ENCODE measurements at places on chromosomes 12 and 14. TPM values are rescaled to one million over a fixed set of nuclear protein-coding genes. Genes with fewer than 3 reads are reported as not detected.

- H3K4me1 ChIP-seq = no peaks in the 10 kb centered on the region
- no peak overlapping the region for H3K4me3 ChIP-seq
- no peak for DNase-seq
Observed at GRCh38 chr14:88346048-88346639, 23.1 kb upstream of the KCNK10 start.

GPD1 gene
- total RNA-seq = 1.5 TPM

GRCh38 chr14:67962215-67962644 is 142.7 kb downstream of the RAD51B start:
- H3K36me3 ChIP-seq = no peaks in the 10 kb centered on the region
- peaks cover 48% of the 10 kb centered on the region for H3K4me1 ChIP-seq
- H3K4me3 ChIP-seq = no peak overlapping the region
- H3K27me3 ChIP-seq = no peaks in the 10 kb centered on the region
- H3K27ac ChIP-seq = peak overlapping the region; percentile 10
- no peak for DNase-seq

DNA sequence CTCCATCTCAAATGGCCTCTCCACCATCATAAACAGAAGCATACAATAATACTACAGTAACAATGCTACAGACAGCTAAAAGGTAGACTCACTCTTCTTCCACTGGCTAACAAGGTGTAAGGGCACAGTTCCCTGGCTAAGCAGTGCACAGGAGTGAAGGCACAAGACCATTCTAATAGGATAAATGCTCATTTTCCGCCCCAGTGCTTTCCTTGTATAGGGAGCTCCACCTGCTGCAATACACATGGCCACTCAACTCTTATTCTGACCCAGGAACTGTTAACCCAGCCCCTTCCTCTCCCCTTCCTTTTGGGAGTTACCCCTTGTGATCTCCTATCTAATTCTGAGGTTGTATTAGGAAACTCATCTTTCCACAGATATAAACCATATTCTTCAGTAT is 124.6 kb downstream of the KCNK10 start:
- H3K36me3 ChIP-seq = no peaks in the 10 kb centered on the region
- no peak for DNase-seq
- no peaks in the 10 kb centered on the region for H3K27me3 ChIP-seq
- H3K4me1 ChIP-seq = peaks cover 19% of the 10 kb centered on the region

- H3K27me3 ChIP-seq = no peaks in the 10 kb centered on the region
- no peaks in the 10 kb centered on the region for H3K36me3 ChIP-seq
- H3K4me3 ChIP-seq = no peak overlapping the region
- no peaks in the 10 kb centered on the region for H3K4me1 ChIP-seq
- no peak for DNase-seq
Observed at GRCh38 chr12:80709811-80710726, 2.6 kb downstream of the MYF6 start.

GRCh38 chr14:88029500-88029899 is 24.6 kb downstream of the GPR65 start:
- peaks cover 10% of the 10 kb centered on the region for H3K4me1 ChIP-seq
- H3K27ac ChIP-seq = no peak overlapping the region
- DNase-seq = no peak
- no peak overlapping the region for H3K4me3 ChIP-seq

DNA sequence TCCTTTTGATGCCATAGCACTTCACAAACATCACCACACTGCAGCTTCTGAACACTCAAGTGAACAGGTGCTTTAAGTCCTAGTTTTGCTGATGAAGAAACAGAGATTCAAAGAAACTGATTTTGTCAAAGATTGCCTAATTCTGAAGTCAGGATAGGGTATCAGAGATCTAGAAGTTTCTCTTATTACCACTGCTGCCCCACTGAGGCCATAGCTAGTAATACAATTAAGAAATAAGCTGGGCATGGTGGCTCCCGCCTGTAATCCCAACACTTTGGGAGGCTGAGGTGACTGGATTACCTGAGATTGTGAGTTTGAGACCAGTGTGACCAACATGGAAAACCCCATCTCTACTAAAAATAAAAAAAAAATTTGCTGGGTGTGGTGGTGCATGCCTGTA is 458.3 kb upstream of the SEL1L start:
- no peaks in the 10 kb centered on the region for H3K36me3 ChIP-seq
- no peaks in the 10 kb centered on the region for H3K4me1 ChIP-seq
- no peak overlapping the region for H3K27ac ChIP-seq
- H3K4me3 ChIP-seq = no peak overlapping the region

DNA sequence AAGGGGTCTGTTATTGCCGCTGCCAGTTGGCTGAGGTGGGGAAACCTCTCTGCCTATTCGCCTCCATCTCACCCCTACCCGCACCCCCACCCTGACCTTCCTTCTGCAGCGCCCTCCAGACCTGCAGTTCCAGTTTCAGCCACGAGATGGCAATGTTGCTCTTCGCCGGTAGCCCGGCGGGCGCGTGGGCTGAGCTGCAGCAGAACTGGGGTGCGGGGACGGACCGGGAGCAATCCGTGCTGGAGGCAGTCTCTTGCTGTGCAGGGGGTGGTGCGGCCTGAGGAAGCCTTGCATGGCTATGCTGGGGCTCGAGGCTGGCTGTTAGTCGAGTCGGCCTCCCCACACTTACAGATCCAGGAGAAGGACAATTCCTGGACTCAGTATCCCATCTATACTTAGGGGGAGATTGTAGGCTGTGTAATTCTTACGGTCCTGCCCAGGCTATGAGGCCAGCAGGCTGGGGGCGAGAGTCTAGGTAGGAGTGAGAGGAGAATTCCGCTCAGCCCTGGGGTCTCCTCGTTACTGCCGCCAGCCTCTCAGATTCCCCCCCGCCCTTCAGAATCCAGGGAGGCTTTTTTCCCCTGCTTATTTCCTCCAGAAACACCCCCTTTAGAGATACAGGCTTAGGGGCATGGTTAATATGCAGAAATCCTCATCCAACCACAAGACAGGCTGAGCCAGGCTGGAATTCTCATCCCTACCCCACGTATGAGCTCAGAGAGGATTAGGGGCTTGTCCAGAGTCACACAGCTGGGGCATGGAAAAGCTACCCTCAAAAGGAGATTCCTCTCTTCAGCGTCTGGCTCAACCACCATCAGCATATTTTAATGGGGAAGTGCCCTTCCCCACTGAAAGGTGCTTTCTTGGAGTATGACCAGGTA is 118.2 kb downstream of the AACS start:
- H3K4me1 ChIP-seq = no peaks in the 10 kb centered on the region
- H3K27ac ChIP-seq = no peak overlapping the region
- H3K4me3 ChIP-seq = no peak overlapping the region
- peaks cover 4% of the 10 kb centered on the region for H3K27me3 ChIP-seq
- DNase-seq = peak; percentile 67
- no peaks in the 10 kb centered on the region for H3K36me3 ChIP-seq

PMCH gene
- total RNA-seq = not detected

SERPINA10 gene
- 7.3 TPM for total RNA-seq

- no peak overlapping the region for H3K4me3 ChIP-seq
- H3K36me3 ChIP-seq = no peaks in the 10 kb centered on the region
- H3K4me1 ChIP-seq = no peaks in the 10 kb centered on the region
Observed at GRCh38 chr12:22366181-22366580, 31.7 kb upstream of the ST8SIA1 start.

DNA sequence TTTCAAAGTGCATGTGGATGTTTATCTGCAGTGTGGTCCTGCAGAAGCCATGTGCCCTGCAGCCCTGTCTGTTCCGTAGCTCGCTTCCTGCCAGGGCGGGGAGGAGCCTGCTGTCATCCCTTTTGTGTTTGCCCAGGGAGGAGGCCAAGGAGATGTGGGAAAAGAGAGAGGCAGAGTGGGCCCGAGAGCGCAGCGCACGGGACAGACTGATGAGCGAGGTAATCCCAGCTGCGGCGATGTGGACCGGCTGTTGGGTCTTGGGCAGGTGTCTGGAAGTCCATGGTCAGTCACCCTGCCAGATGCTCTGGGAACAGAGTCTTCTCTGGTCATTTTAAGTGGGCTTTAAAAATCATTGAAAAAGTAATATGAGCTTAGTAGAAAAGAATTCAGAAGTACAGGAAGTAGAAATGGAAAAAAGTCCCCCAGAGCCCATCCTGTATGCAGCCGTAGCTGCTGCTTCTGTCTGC is 12.8 kb downstream of the TCHP start:
- H3K36me3 ChIP-seq = no peaks in the 10 kb centered on the region
- no peak overlapping the region for H3K27ac ChIP-seq
- H3K4me3 ChIP-seq = no peak overlapping the region
- no peak for DNase-seq
- no peaks in the 10 kb centered on the region for H3K27me3 ChIP-seq

DNA sequence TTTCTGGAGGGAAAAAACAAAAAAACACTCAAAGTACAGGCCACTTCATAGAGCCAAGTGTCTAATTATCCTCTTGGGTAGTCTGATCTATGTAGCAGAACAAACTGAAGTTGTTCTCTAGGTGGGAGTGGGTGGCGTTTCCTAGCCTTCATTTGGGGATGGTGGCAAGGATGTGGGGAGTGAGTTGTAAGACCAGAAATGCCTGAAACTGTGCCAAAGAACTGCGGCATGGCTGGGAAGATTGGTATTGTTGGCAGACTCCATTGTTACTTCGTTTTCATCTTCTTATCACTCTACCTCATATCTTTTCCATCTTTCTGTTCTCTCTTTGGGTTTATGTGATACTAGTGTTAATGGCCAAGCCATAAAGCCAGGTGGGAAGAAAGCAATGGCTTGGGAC is 177.3 kb upstream of the DDHD1 start:
- no peaks in the 10 kb centered on the region for H3K4me1 ChIP-seq
- no peak for DNase-seq
- no peak overlapping the region for H3K27ac ChIP-seq
- no peaks in the 10 kb centered on the region for H3K27me3 ChIP-seq

GRCh38 chr12:112153181-112153892 is 28.0 kb downstream of the TRAFD1 start:
- no peaks in the 10 kb centered on the region for H3K27me3 ChIP-seq
- H3K4me1 ChIP-seq = peaks cover 15% of the 10 kb centered on the region
- no peak for DNase-seq
- H3K27ac ChIP-seq = peak overlapping the region; percentile 9
